ENCODE measurements at places on chromosomes 5 and 9. TPM values are rescaled to one million over a fixed set of nuclear protein-coding genes. Genes with fewer than 3 reads are reported as not detected.
A peak's percentile ranks its signal among the peaks of the same experiment; 100 is the strongest.

The CD180 gene
- 0.14 TPM for polyA plus RNA-seq

DNA sequence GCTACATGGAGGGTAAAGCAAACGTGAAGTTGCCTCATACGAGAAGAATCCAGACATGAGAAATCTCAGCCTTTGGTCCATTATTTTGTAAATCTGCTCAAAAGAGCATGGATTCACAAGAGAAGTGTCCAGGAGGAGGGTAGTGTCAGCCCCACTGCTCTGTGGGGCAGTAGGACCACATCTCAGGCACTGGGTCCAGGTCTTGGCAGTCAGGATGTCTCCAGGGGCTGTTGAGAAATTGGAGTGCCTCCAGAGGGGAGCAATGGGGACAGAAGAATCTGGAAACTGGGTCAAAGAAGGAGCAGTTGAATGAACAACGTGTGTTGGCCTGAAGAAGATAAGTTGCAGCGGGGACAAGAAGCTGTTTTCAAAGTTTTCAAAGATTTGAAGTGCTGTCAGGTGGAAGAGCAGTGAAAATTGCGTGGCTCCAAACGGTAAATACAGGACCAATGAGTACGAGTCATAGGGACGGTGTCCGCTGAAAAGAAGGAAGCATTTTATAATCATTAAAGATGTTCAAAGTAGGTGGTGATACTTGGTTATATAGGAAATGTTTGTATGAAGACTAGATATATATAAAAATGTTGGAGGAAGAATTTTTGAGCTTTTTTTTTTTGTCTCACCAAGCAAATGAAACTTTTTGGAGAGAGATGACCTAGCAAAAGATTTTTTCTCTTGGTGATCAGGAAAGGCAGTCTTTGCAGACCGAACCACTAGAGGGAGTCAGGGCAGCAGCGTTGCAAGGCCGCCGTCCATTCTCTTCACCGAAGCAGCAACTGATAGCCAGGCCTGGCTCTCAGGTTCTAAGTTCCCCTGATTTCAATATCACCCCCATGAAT, 57.1 kb upstream of the ZBED3 start:
- peak; percentile 70 for DNase-seq
- H3K4me3 ChIP-seq, result no peak overlapping the region
- no peaks in the 10 kb centered on the region for H3K36me3 ChIP-seq
- H3K27ac ChIP-seq, result no peak overlapping the region
- H3K27me3 ChIP-seq, result no peaks in the 10 kb centered on the region

The MARVELD2 gene
- 0.22 TPM for polyA plus RNA-seq

GRCh38 chr9:84669013-84669287, 579 bp upstream of the NTRK2 start:
- H3K27ac ChIP-seq, result peak overlapping the region; percentile 23
- no peak for DNase-seq
- H3K4me1 ChIP-seq, result peaks cover 34% of the 10 kb centered on the region
- no peaks in the 10 kb centered on the region for H3K36me3 ChIP-seq

The DNAJB5 gene
- polyA plus RNA-seq, result 107 TPM

- H3K27me3 ChIP-seq, result no peaks in the 10 kb centered on the region
- H3K27ac ChIP-seq, result no peak overlapping the region
- no peaks in the 10 kb centered on the region for H3K4me1 ChIP-seq
- H3K4me3 ChIP-seq, result no peak overlapping the region
These were observed 71.7 kb upstream of the COX7C start for GRCh38 chr5:86546044-86546443.

DNA sequence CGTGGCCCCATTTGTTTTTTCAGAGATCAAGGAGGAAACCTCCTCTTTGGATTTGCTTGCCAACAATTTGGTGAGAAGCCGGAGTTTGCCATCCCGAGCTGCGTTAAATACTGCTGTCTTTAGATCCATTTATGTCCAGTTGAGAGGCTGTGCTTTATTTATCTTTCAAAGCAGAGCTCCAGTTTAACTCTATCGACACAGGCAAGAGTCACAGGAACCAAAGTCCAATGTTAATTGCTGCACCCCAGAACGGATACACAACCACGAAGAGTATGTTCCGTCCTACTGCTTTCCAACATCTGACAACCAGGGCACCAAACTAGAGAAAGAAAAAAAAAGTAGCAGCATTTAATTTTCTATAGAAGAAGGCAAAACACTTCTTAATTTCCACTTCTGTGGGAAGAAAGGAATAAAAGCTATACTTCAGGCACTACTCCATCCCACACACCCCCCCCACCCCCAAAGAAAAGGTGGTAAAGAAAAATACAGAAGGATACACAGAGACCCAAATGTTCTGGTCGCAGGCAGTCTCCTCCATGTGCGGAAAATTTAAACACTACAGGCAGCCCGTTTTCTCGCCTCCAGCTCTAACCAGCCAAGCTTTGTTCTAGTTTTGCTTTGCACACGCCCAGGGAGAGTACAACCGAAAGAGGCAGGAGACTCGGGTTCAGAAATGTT, 1.1 kb downstream of the FEM1C start:
- H3K4me1 ChIP-seq, result peaks cover 51% of the 10 kb centered on the region
- peaks cover 40% of the 10 kb centered on the region for H3K36me3 ChIP-seq
- H3K27ac ChIP-seq, result peak overlapping the region; percentile 95
- DNase-seq, result no peak
- H3K4me3 ChIP-seq, result peak overlapping the region; percentile 95

The IFNA5 gene
- not detected for polyA plus RNA-seq

DNA sequence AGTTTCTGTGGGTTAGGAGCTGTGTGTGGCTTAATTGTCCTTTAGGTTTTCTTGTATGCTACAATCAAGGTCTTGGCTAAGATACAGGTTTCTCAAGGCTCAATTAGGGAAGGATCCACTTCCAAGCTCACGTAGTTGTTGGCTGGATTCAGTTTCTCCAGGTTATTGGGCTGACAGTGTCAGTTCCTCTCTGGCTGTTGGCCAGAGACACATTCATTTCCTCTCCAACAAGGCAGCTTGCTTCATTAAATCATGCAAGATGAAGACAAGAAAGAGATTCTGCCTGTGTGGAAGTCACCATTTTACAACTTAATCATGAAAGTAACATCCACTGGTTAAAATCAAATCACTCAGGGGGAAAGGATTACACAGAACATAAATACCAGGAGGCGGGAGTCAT, 275.7 kb upstream of the KIF2A start:
- DNase-seq, result no peak
- H3K4me1 ChIP-seq, result no peaks in the 10 kb centered on the region

The PROB1 gene
- 12.2 TPM for polyA plus RNA-seq

DNA sequence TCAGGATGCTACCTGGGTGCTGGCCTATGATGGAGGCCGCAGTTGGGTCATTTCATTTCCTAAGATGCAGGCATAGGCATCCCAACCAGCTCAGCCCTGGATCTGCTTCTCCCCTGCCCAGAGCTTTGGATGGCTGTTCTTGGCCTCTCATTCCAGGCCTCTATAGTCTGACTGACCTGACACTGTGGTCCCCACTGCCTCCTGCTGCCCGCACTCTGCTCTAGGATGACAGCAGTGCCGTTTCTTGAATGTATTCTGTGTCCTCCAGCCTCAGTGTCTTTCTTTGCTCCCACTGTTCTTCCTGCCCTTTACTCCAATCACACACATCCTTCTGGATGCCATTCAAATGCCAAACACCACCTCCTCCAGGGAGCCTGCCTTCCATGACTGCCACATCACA, 235.7 kb downstream of the HSPA4 start:
- no peaks in the 10 kb centered on the region for H3K36me3 ChIP-seq
- no peaks in the 10 kb centered on the region for H3K4me1 ChIP-seq
- H3K4me3 ChIP-seq, result no peak overlapping the region
- H3K27me3 ChIP-seq, result no peaks in the 10 kb centered on the region
- no peak overlapping the region for H3K27ac ChIP-seq

DNA sequence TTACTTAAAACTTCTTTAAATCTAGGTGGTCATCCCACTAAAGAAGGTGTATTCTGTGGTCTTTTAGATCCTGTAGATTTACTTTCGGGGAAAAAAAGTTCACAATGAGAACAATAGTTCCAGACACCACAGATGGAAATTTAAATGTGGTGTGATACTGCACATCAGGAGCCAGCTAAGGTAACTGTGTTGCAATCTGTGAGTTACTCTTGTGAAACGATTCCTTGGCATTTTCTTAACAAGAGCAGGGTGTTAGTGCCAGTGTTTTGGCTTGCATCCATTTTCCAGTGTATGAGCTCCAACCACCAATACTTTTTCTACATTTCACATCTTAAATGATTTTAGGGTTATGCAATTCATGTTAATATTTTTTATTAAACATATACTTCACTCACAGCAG, 674.5 kb downstream of the CETN3 start:
- no peak for DNase-seq
- no peaks in the 10 kb centered on the region for H3K36me3 ChIP-seq
- no peaks in the 10 kb centered on the region for H3K4me1 ChIP-seq
- no peak overlapping the region for H3K27ac ChIP-seq

- no peaks in the 10 kb centered on the region for H3K36me3 ChIP-seq
- H3K4me3 ChIP-seq, result no peak overlapping the region
- H3K27ac ChIP-seq, result no peak overlapping the region
These were observed 87.6 kb downstream of the FBXO38 start for GRCh38 chr5:148471379-148471778.

GRCh38 chr5:65742565-65743231, 20.7 kb downstream of the NLN start:
- H3K4me1 ChIP-seq, result no peaks in the 10 kb centered on the region
- no peaks in the 10 kb centered on the region for H3K36me3 ChIP-seq
- H3K4me3 ChIP-seq, result no peak overlapping the region
- DNase-seq, result no peak
- H3K27me3 ChIP-seq, result no peaks in the 10 kb centered on the region

The FAM200C gene
- 8.6 TPM for polyA plus RNA-seq

DNA sequence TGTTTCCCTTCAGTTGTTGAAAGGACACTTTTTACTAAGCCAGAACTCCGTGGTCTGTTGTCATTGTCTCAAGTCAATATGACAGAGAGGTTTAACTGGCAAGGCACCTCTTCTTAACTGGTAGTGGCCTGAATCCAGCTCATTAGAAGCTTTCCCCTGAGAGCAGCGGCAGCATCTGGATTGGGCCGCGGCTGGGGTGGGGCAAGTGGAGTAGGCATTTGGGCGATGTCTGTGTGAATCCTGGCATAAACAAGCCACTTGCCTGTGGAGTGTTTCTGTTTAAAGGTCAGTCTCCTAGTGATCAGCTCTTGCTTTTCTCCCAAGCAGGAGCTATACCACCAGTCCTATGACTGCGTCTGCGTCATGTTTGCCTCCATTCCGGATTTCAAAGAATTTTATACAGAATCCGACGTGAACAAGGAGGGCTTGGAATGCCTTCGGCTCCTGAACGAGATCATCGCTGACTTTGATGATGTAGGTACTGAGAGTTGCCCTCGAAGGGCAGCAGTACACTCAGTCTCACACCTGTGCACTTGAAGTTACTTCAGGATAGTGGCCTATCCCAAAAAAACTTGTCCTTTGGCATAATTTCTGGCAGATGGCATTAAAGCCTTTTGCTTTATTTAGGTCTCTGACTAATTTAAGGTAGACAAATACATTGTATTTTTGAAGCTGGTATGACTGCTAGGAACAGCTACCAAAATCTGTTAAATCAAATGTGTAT, 48.9 kb downstream of the CFAP90 start:
- no peaks in the 10 kb centered on the region for H3K4me1 ChIP-seq
- peaks cover 3% of the 10 kb centered on the region for H3K27me3 ChIP-seq
- no peak for DNase-seq
- H3K4me3 ChIP-seq, result no peak overlapping the region
- H3K27ac ChIP-seq, result no peak overlapping the region

Data from heart right ventricle (tissue), 16 donors.